HepG2 (cell line): ENCODE measurements at places on chromosomes 6 and 20.

- no peak for DNase-seq
Measured at GRCh38 chr6:47380251-47380650, 70.5 kb upstream of the TNFRSF21 start.

GRCh38 chr20:32649697-32650400 lies 23.9 kb downstream of the C20orf203 start:
- DNase-seq, result no peak

- DNase-seq, result no peak
Measured at GRCh38 chr6:16595514-16596120, 165.6 kb downstream of the ATXN1 start.

DNA sequence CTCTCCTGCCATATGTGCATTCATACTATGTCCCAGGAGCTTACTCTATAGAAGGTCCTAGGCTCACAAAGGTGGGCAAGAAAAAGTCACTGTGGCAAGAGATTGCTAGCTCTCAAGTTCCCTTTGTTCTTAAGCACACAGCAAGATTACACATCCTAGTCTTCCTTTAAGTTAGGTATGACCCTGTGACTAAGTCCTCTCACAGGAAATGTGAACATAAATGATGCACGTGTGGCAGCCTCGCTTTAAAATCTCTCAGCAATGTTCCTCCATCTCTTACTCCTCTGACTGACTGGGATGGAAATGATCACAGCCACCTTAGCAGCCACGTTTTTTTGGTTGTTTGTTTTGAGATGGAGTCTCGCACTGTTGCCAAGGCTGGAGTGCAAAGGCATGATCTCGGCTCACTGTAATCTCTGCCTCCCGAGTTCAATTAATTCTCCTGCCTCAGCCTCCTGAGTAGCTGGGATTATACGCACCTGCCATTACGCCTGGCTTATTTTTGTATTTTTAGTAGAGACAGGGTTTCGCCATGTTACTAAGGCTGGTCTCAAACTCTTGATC lies 35.7 kb upstream of the HAO1 start:
- DNase-seq, result no peak

DNA sequence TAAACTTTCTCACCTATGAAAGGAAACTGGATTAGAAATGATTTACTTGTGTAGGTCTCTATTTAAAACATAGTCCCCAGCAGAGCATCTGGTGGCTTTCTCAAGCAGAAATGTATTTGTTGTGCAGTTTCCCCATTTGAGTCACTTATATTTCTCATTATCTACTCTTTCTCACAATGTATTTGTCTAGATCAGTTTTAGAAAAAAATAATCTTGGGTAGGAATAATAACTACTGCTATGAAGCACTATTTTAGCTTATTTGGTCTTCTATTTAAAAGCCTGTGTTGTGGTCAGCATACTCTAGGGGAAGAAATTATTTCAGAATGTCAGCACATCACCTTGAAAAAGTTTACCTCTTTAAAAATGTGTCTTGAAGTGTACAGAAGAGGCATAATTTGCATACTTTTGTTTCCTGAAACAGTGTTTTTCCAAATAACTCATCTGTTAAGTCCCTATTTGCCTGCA lies 60.9 kb upstream of the PRL start:
- no peak for DNase-seq

DNA sequence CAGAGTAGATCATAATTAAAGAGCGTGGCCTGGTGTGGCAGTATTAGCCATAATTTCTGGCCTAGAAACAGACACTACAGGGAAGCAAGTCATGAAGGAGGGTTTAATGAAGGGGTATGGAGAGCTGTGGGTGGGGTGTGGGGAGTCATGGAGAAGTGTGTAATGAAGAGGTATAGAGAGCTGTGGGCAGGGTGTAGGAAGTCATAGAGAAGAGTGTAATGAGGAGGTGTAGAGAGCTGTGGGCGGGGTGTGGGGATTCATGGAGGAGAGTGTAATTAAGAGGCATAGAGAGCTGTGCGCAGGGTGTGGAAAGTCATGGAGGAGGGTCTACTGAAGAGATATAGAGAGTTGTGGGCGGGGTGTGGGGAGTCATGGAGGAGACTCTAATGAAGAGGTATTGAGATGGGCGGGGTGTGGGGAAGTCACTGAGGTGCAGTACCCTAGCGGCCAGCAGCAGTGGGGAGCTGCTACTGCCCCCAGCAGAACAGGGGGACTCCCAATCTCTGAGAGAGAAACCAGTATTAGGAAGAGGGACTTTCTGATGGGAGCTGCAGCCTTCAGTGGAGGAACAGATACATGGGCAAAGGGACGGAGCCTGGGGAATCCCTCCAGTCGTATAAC lies 145.4 kb upstream of the FOXA2 start:
- DNase-seq, result no peak

DNA sequence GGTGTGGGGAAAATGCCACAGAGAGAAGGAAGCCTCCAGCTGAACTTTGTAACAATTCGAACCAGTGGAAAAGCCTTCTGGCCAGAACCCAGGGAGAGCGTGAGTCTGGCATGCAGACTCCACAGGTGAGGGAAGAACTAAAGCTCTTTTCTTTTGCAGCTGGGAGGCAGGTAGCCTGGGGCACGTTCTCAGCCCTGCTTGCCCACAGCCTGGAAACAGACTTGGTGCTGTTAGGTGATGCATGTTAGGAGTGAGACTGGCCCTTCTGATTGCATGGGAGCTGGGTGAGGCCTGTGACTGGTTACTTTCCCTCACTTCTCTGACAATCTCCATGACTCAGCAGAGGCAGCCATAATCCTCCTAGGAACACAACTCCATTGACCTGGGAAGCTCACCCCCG lies 34.2 kb downstream of the PROKR2 start:
- no peak for DNase-seq

DNA sequence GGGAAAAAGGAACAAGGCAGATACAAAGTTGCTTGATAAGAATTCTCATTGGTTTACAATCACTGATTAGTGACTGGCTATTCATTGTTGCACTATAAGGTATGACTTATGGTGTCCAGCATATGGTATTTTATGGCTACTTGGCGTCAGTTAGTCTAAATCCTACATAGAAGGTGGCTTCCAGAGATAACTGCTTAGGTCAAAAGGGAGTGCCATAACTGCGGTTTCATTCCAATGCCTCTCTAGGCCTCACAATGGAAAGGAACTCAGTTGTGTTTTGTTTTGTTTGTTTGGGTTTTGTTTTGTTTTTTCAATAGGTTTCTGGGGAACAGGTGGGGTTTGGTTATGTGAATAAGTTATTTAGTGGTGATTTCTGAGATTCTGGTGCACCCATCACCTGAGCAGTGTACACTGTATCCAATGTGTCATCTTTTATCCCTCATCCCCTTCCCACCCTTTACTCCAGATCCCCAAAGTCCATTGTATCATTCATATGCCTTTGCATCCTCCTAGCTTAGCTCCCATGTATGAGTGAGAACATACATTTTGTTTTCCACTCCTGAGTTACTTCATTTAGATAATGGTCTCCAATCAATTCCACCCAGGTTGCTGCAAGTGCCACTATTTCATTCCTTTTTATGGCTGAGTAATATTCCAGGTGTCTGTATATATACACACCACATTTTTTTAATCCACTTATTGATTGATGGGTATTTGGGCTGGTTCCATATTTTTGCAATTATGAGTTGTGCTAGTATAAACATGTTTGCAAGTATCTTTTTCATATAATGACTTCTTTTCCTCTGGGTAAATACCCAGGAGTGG lies 7.0 kb downstream of the GOPC start:
- no peak for DNase-seq

GRCh38 chr6:97399208-97399607 lies 116.2 kb upstream of the MMS22L start:
- no peak for DNase-seq

- DNase-seq, result no peak
Measured at GRCh38 chr6:43945768-43946080, 175.7 kb downstream of the VEGFA start.

DNA sequence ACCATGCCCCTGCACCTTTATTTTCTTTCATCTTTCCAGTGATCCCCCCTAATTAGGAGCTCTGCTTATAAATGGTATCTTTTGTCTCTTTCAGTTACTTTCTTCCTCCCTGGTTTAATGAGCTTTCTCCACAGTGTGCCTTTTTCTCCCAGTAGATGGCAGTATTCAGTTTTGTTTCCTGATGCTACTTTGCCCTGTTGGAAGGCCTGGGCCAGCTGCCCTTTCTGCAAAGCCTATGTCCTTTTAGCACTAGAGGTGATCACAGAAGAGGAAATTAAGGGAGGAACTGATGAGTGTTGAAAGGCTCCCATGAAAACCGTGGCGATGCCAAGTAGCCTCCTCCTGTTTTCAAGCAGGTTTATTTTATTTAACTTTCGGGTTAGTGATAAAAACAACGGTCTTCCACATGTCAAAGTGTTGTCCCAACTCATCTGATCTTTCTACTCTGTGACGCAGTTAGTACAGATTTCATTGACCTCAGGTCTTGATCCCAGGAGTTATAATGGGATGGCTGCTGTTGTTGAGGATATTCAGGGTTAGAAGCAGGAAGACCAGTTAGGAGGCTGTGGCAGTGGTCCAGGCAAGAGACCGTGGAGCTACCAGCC lies 184.2 kb upstream of the BMP2 start:
- DNase-seq, result peak; percentile 61

GRCh38 chr6:100892116-100892515 lies 11.0 kb upstream of the ASCC3 start:
- DNase-seq, result no peak

DNA sequence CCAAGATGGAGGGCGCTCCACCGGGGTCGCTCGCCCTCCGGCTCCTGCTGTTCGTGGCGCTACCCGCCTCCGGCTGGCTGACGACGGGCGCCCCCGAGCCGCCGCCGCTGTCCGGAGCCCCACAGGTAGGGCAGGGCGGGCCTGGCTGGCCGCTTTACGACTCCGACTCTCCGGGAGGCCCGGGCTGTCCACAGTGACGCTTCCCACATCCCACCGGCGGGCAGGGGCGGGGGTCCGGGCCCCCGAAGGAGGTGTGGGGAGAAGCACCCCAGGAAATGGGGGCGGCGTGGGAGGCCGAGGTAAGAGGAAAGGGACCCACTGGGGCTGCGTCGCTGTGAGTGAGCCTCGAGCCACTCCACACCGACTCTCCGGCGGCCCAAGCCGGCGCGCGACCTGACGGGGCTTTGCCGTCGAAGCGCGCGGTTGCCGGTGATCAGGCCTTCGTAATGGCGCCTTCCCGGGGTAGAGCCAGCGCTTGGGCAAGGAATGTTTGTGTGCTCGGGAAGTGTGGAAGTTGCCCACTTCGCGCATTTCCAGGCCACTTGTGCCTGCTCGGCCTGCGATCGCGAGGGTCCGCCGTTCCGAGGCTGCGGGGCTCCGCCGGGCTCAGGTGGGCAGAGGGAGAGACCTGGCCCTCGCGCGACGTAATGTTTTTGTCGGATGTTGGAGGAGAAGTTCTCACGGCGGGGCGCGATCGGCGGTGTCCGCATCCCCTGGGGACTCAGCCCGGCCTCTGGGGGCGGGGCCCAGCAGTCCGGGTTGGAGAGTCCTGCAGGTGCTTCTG lies 427 bp downstream of the GINM1 start:
- peak; percentile 44 for DNase-seq

- no peak for DNase-seq
Measured at GRCh38 chr6:127959869-127960268, 59.0 kb upstream of the THEMIS start.

DNA sequence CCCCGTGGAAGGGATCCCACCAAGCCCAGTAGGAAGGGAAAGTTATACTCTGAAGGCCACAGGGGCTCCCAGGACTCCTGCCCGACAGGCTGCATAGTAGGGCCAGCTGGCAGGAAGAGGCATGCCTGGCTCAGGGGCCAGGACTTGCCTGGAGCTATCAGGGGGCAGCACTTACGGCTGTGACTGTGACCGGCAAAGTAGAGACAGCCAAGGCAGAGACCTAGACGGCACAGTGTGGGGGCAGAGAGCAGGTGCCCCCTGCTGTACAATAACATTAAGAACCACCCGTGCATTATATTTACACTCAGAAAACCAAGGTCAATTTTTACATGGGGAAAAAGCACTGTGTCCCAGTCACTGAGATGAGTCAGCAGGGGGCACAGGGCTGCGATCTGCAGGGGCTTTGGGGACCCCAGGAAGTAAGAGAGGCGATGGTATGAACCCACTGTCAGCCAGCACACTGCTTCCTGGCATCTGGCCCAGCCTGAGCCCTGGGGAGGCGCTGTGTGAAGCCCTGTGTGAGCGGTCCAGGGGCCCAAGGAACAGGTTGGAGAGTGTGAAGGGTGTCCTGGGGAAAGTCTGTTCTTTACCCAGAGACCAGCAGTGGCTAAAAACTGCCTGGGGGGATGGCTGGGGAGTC lies 9.9 kb downstream of the CCDC167 start:
- peak; percentile 39 for DNase-seq

- no peak for DNase-seq
Measured at GRCh38 chr6:115091461-115091860, 748.6 kb upstream of the HS3ST5 start.

GRCh38 chr6:150123645-150124044 lies 19.2 kb upstream of the PPP1R14C start:
- no peak for DNase-seq

GRCh38 chr6:3294396-3294795 lies 35.6 kb downstream of the PSMG4 start:
- no peak for DNase-seq

DNA sequence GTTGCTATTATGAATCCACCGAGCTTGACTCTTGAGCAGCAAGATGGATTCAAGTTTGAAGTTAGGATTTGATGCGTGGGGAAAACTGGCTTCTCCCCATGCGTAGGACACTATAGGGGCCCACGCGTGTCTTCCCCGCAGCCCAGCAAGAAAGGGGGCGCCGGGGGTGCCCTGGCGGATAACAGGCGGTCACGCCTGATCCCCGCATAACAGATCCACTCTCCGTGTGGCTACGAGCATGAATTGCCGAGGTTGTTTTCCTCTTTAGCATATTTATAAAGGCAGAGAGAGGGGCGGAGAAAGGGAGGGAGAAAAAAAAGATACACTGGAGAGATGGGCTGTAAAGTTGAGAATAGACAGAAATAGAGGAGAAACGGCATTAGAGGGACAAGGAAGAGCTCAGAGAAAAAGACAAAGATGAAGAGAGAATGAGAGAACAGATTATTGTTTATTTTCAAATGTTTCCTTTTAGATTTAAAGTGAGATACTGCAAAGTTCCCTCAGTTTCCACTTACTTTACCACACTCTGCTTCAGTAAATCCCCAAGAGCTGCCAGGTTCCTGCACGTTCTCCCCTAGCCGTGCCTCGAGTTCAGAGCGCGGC lies 32.0 kb downstream of the TFAP2A start:
- no peak for DNase-seq

- no peak for DNase-seq
Measured at GRCh38 chr6:156160007-156160794, 617.0 kb upstream of the ARID1B start.

- DNase-seq, result peak; percentile 37
Measured at GRCh38 chr20:50504231-50504823, 5.9 kb upstream of the PTPN1 start.
